ENCODE measurements at places on chromosomes 6 and 20. TPM values are rescaled to one million over a fixed set of nuclear protein-coding genes. Genes with fewer than 3 reads are reported as not detected.
A peak's percentile ranks its signal among the peaks of the same experiment; 100 is the strongest.

The APOM gene
- total RNA-seq, result not detected

The TFAP2A gene
- total RNA-seq, result 0.21 TPM

The POU5F1 gene
- not detected for total RNA-seq

The SLC4A11 gene
- total RNA-seq, result 1.6 TPM

The TFAP2D gene
- not detected for total RNA-seq

The PI16 gene
- total RNA-seq, result 33.5 TPM

- H3K36me3 ChIP-seq, result no peaks in the 10 kb centered on the region
- peak overlapping the region; percentile 78 for H3K4me3 ChIP-seq
- H3K27ac ChIP-seq, result peak overlapping the region; percentile 75
- no peaks in the 10 kb centered on the region for H3K27me3 ChIP-seq
- DNase-seq, result no peak
- peaks cover 20% of the 10 kb centered on the region for H3K4me1 ChIP-seq
These were observed 662 bp downstream of the ENTPD6 start for GRCh38 chr20:25195962-25196785.

- H3K27ac ChIP-seq, result no peak overlapping the region
- H3K4me3 ChIP-seq, result no peak overlapping the region
- no peaks in the 10 kb centered on the region for H3K27me3 ChIP-seq
- no peak for DNase-seq
- H3K36me3 ChIP-seq, result no peaks in the 10 kb centered on the region
These were observed 108.5 kb downstream of the COL9A1 start for GRCh38 chr6:70194421-70194820.

DNA sequence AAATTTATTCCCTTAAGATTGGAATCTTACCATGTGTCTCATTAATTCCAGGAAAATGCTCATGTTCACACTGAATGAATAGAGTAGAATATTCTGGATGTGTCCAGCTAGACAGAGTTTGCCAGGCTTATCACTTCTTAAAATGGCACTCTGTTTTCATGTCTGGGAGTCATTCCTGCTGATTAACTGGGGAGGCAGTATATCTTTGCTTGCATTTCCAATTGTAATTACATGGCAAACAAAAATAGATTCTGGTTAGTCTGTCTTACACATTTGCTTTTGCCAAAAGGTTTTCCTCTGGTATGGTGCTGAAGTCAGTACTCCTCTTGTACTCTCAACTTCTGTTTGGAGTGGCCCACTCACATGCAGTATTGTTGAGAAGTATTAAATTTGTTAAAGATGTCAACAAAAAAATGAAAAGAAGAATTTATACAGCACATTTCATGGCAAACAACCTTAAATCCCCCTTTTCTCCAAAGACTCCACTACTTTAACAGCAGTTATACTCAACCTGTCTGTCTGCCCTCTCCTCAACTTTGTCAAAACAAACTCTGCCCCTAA is 70.2 kb downstream of the TENT5A start:
- H3K36me3 ChIP-seq, result no peaks in the 10 kb centered on the region
- no peak for DNase-seq
- H3K27me3 ChIP-seq, result no peaks in the 10 kb centered on the region
- H3K4me3 ChIP-seq, result no peak overlapping the region
- no peaks in the 10 kb centered on the region for H3K4me1 ChIP-seq
- no peak overlapping the region for H3K27ac ChIP-seq

GRCh38 chr6:98894810-98895209 is 52.9 kb downstream of the FBXL4 start:
- H3K4me3 ChIP-seq, result no peak overlapping the region
- peaks cover 34% of the 10 kb centered on the region for H3K36me3 ChIP-seq
- no peaks in the 10 kb centered on the region for H3K4me1 ChIP-seq
- no peak overlapping the region for H3K27ac ChIP-seq

- DNase-seq, result no peak
- H3K27me3 ChIP-seq, result no peaks in the 10 kb centered on the region
- H3K4me1 ChIP-seq, result no peaks in the 10 kb centered on the region
- no peak overlapping the region for H3K27ac ChIP-seq
These were observed 21.9 kb downstream of the SNPH start for GRCh38 chr20:1287787-1288569.

- no peaks in the 10 kb centered on the region for H3K4me1 ChIP-seq
- no peaks in the 10 kb centered on the region for H3K36me3 ChIP-seq
- DNase-seq, result no peak
- no peaks in the 10 kb centered on the region for H3K27me3 ChIP-seq
- no peak overlapping the region for H3K27ac ChIP-seq
These were observed 28.3 kb upstream of the SH3BGRL2 start for GRCh38 chr6:79602859-79603258.

DNA sequence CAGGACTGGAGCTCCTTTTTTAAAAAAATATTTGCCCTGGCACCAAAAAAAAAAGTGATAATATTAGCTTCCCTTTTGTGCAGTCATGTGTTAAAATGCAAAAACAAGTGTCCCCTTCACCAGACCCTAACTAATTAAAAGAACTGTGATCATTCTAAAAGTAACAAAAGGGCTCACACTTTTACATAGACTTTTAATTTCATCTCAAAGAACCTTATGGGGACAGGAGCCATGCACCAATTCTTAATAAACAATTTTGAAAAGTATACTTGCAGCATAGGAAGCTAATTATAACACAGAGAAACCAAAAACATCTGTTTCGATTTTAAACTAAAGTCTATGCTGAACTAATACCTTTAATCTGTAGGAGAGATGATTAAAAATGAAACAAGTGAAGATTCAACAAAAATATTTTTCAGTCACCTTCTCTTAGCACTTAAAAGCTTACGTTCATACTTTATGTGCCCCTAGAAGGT is 17.3 kb downstream of the STX7 start:
- no peaks in the 10 kb centered on the region for H3K27me3 ChIP-seq
- peaks cover 18% of the 10 kb centered on the region for H3K36me3 ChIP-seq
- no peak overlapping the region for H3K27ac ChIP-seq
